ENCODE measurements at places on chromosomes 7 and 10.

DNA sequence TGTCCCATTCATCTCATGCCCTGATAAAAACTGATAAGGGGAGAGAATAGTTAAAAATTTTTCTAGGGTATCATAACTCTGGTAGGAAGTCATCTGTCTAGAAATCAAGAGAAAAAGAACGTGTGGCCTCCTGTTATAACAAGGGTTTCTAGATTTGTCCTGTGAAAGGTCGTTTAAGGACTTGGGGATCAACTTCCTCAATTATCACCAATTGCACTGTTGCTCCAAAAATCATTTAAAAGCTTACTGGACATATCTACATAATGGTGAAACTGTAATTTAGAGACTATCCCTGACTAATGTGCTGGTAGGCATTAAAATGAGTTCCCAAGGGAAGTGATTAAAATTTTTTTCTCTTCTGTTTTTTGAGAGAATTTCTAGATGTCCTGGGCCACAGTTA, 58.2 kb downstream of the GPR141 start:
- DNase-seq, result no peak

DNA sequence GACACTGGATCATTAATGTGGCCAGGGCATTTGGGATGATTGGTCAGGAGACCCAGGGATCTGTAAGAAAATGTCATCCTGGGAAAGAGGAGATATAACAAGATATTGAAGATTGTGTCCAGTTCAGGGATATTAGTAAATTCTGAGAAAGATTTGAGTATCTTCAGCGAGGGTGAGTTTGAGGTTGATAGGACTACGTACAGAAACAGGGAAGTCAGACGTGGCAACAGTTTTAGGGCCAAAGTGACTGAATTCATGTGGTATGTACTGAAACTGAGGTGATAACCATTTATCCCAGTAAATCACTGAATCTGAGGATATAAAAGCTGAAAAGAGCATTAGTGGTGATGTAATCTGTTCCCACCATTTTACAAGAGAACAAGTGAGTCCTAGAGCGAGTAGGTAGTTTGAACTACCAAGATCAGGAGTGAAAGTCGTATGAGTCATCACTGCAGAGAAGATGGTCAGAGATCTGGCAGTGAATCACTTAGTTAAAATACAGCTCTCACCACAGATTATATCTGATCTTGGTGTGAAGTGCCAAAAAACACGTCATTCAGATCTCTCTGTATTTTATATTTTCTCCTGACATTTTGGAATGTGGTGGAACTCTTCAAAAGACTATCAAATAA, 220.5 kb downstream of the CDK14 start:
- DNase-seq, result peak; percentile 10

DNA sequence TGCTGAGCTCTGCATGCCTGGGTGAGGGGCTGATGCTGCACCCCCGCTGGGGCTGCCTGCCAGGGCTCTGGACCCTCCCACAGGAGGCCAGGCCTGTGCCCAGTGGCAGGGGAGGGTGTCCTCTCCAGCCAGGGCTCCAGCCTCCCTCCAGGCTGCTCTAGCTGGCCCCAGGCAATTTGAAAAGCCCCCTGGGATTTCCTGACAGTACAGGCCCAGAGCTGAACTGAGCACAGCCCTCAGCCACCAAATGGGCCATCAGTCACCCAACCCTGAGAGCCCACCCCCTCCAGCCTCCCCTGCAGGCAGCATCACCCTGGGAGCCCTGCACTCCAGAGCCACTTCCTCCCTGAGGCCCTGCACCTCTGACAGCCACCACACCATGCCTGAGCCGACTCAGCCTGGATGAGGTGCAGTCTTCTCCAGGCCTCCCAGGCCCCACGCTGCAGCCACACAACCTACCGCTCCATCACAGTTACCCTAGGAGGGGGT, 101.8 kb upstream of the RET start:
- DNase-seq, result no peak

DNA sequence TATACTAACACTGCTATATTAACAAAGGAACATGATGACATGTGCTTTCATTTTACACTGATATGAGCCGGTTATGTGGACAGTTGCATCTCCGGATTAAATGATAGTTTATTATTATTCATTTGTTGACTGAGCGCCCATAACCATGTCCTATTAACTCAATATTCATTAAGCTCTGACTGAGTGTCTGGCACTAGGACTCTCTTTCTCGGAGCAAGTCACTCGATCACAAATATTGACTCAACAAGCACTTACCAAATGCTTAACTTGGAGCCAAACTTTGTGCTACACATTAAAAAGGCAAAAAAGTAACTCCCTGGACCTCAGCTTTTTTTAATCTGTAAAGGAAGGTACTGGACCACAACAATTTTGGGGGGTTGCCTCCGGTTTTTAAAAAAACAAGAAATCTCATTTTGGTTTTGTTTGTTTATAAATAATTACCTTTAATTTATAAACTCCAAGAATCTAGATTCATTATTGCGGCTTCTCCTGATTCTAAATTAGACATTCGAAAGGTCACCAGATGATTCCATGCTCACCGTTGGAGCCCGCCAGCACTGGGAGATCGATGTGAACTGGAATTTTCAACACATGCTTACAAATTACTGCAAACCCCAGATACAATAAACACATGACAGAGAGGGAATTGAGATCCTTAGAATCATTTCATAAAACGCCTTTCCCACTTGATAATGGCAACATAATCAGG, 8.9 kb upstream of the LYZL1 start:
- no peak for DNase-seq

- DNase-seq, result no peak
These were observed 40.3 kb upstream of the EGFR start for GRCh38 chr7:54978364-54979116.

- no peak for DNase-seq
These were observed 6.6 kb downstream of the LRRC18 start for GRCh38 chr10:48932831-48933664.

Measured in kidney capillary endothelial cell (primary cell).